Stimulated activated CD8-positive, alpha-beta memory T cell treated with anti-CD3 and anti-CD28 coated beads, Interleukin-4, amount 100 ng/mL, for 1 hour (primary cell): ENCODE measurements at places on chromosomes 5 and 9.

DNA sequence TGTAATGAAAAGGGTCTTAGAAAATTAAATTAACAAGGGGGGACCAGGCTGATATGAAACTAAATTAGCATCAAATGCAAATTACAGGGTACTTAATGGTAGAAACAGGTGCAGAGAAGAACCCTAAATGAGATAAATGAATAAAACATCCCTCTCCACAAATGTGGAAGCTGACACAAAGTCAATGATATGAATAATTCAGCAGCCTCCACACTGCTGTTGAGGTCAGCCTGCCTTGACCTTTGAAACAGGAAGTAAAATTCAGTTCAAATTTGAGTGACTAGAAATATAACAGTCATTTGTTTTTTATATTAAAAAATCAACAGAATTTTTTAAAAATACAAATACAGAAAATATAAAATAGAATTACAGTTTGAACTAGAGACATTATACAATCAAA is 40.0 kb downstream of the EBF1 start:
- no peak for DNase-seq

GRCh38 chr5:178532236-178532635 is 58.0 kb downstream of the COL23A1 start:
- no peak for DNase-seq

GRCh38 chr5:88736494-88736893 is 146.5 kb downstream of the MEF2C start:
- DNase-seq, result no peak

- DNase-seq, result no peak
Measured at GRCh38 chr5:5218396-5218795, 78.3 kb downstream of the ADAMTS16 start.

DNA sequence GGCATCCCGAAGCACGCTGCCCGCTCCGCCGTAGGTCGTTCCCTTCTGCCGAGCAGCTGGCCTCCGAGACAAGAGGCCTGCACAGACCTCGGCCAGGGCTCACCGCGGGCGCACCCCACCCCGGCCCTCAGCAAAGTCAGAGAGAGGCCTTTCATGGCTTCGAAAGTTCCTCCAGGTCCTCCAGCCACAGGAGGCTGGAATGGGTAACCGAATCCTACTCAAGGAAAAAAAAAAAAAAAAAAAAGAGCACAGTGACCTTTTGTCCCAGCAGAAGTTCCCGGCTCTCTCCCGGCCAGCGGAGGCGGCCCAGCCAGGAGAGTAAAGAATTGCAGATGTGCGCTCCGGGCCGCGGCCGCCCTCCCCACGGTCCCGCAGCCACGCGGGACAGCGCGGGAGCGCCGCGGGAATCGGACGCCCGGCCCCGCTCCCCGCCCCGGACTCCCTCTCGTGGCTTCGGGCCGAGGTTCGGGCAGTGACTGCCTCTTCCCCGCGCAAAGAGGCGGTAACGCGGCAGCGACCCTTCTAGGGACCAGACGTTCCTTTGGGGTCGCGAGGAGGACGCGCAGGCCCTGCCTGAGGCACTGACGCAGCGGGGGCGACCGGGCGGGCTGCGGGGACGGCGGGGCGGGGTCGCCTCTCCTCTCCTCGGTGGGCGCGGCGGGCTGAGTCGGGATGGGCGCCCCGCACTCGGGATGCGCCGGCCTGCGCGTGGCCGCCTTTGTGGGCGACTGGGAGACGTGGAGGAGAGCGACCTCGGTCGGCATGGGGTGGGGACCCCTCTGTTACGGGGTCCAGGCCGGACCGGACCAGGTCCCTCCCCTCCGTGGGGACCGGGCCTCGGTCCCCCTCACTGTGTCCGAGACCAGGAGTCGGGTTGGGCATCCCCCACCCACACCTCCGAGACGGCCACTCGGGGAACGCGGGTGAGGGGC is 754 bp downstream of the GFPT2 start:
- no peak for DNase-seq

GRCh38 chr5:83363111-83363885 is 108.2 kb upstream of the VCAN start:
- no peak for DNase-seq

DNA sequence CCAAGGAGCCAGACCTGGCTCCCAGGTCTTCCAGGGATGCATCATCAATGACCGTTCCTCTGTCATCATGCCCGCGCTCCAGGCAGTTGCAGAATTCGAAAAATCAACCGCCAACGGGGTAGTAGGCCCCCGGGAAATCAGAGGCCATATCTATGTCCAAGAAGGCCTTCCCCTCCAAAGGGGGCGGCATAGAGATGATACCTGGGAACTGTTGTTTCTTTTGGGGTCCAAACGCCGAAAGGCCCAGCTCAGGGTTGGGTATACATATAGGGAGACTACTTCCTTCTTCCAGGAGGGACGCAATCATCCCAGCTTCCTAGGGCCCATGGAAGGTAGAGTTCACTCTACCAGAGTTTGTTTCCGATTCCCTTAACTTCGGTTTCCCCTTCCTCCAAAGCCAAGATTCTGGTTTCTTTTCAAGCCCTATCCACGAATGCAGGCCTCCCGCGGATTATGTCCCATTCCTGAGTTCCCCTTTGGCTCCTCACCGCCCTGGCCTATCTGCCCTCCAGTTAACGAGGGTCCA is 754 bp downstream of the DCAF12 start:
- DNase-seq, result no peak

DNA sequence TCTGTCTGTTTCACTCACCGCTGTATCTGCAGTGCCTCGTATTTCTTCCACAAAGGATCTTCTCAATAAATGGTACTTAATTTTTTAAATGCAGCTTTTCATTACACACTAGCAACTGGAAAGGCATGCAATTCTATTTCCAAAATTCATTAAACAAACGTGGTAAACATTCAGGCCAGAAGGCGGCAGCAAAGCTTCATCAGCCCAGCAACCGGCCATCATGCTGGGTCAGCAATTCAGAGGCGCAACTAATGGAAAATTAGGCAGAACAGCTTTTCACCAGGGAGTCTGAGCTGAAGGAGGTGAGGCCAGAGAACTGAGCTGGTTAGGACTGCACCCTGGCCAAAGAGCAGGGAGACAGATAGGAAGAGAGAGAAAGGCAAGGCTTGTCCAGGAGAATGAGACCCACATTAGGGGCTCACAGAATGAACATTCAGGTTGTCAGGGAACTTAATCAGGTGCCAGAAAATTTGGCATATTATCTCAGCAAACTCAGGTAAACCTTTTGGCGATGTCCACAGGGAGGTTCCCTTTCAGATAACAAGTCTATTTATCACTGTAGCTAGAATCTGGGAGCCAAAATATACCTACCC is 17.7 kb upstream of the RNF180 start:
- DNase-seq, result no peak

- no peak for DNase-seq
Measured at GRCh38 chr5:169190849-169191248, 110.1 kb downstream of the SLIT3 start.

DNA sequence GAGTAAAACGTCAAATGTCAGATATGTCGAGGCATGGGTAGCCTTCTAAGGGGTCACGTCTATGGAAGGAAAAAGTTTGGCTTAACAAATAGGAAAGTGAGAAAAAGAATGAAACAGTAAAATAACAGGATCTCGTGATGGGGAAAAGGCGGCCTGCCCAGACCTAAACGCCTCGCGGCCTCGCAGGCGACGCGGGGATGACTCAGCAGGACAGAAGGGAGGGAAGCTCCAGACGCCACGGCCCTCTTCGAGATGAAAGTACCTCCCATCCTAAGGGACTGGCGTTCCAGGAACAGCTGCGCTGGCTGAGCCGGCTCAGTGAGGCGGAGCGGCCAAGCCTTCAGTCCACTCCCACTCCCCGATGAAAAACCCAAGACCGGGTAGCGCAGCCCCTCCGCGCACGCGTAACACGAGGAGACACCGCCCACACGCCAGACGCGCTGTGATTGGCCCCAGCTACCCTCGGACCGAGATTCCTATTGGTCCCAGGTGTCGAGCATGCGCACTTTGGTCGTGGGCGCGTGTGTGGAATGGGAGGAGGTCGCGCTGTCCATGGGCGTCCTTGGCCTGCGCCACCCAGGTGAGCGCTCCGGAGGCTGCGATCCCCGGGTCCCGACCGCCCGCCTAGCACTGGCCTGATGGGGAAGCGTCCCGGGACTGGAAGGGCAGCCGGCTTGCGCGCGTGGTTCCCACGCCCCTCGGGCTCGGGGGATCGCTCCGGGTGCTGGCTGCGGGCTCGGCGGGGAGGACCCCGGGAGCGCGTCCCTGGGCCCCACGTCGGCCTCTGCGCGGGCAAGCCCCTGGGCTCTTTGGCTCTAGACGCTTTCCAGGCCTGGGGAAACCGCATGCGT is 588.5 kb downstream of the MTRR start:
- peak; percentile 38 for DNase-seq

DNA sequence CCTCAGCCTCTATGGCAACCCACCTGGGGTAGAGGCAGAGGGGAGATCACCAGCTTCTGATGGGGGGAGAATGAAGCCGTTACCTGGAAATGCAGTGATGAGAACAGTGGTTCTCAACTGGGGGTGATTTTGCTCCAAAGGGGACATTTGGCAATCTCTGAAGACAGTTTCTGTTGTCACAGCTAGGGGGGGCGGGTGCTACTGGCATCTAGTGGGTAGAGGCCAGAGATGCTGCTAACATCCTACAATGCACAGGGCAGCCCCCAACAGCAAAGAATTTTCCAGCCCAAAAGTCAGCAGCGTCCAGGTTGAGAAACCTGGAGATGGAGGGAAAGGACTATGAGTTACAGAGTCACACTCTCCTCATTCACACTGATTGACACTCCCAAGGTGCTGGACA is 84.5 kb downstream of the FGF1 start:
- no peak for DNase-seq

DNA sequence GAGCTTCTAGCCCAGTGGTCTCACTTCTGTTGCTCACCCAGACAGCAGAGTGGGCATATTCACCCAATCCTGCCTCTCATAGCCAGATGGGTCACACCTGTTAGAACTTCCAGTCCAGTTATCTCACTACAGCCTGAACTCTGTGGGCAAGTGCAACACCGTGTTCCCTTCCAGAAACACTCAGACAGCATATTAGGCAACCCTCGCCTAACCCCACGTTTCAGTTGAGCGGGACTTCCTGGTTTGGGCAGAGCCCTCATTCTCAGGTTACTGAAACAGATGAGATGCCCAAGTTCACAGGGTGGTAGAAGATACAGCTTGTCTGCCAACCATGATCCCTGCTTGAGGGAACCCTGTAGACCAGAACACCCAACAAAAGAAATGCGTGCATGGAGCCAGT is 538.2 kb downstream of the CYLC2 start:
- no peak for DNase-seq

- no peak for DNase-seq
Measured at GRCh38 chr5:1243487-1244130, 18.4 kb downstream of the SLC6A18 start.

DNA sequence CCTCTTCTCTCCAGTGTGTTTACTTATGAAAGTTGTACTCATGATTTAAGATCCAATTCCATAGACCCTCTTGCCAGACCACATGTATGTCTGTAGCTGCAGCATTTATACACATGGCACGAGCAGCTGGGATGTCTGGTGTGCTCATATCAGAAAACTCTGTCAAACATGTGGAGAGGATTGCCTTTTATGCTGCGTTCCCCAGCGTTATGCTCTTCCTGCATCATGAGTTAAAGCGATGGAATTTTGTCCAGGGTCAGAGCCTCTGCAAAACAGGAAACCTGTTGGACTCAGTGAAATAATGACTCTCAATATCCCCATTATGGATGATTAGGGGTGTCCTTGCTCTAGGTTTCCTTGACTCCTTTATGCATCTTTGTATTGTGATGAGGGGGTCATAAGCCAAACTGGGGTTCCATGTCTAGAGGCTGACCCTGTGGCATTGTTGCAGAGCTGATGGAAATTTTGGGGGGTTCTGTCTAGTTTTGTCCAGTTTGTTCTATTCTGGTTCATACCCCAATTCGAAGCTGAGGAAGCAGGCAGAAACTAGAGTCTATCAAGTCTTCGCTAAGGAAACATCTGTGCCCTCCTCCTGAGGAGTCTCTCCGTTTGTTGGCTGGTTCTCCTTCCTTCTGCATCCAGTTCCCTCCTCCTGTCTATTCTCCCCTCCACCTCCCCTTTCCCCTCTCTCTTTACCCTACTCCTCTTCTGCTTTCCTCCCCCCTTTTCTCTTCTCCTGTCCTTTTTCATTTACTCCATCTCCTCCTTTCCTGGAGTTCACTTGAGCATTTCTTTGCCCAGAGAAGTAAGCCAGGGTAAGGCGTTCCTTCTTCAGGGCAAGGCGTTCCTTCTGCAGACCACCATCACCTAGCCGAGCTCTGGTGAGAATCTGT is 252.8 kb downstream of the MAST4 start:
- no peak for DNase-seq

DNA sequence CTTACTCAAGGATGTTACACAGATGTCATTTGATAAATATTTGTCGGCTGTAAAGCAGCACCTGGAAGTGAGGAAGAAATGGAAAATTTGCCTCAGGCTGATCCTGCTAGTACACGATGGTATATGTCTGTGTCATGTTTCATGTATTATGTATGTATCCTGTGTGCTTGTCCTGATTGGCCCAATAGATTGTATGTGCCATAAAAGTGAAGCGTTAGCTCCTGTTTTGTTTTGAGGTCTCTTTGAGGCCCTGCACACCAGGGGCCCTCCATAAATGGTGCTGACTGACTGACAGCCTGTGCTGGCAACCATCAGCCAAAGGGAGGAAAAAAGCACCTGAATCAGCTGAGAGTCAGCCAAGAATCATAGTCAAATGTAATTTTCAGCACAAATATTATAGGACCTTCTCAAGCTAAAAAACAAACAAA is 11.8 kb upstream of the LNPEP start:
- no peak for DNase-seq

- no peak for DNase-seq
Measured at GRCh38 chr9:100601216-100601615, 23.3 kb downstream of the CAVIN4 start.

DNA sequence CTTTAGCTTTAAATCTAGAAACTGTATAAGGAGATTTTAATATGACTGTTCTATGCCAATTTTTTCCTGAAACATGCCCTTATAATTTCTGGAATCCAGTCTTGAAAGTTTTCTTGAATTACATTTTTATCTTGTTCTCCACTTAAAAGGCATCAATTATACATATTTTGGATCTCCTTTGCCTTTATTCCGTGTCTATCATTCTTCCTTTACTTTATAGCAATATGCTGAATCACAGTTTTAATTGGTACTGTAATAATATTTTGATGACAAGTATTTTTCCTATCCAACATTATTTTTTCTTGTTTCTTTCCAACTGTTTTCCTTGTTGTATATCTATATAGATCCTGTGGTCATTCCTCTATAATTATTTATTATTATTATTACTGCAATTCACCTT is 361.2 kb downstream of the PIK3R1 start:
- no peak for DNase-seq

GRCh38 chr9:17135295-17136160 is 688 bp downstream of the CNTLN start:
- DNase-seq, result no peak

DNA sequence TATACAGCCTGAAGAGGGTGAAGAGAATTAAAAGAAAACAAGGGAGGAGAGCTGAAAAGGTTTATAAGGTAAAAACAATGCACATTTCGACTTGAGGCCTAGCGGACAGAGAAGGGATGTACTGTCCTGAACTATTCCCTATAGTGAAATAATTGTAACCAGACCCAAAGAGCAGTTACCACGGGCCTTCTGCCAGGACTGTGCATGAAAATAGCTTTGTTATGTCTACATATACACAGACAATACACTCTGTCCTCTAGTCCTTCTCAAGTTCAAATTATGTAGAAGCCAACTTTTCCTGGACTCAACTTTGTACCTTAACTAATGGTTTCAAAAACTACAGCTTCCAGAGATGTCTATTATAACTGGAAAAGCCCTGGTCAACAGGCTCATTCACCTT is 223.7 kb downstream of the PCSK5 start:
- no peak for DNase-seq

- DNase-seq, result no peak
Measured at GRCh38 chr9:114572199-114572598, 15.4 kb upstream of the ATP6V1G1 start.
